Left cardiac atrium (tissue), 4 donors: ENCODE measurements at places on chromosomes 3 and 15. TPM values are rescaled to one million over a fixed set of nuclear protein-coding genes. Genes with fewer than 3 reads are reported as not detected.

ZNF502 gene
- total RNA-seq: 3.4 TPM

GOLGA8M gene
- 2.5 TPM for total RNA-seq

ZIC1 gene
- total RNA-seq: not detected

FGD5 gene
- 19.3 TPM for total RNA-seq

B3GNT5 gene
- 2.6 TPM for total RNA-seq

IQCH gene
- 0.53 TPM for total RNA-seq

IFT80 gene
- 11.6 TPM for total RNA-seq

OR5K2 gene
- total RNA-seq: not detected

SV2B gene
- total RNA-seq: 1.8 TPM

LRRK1 gene
- total RNA-seq: 9.1 TPM

CXCR6 gene
- total RNA-seq: 2.6 TPM

IL20RB gene
- 0.89 TPM for total RNA-seq

CDHR4 gene
- 0.24 TPM for total RNA-seq

CDCP1 gene
- 1.3 TPM for total RNA-seq

LMAN1L gene
- total RNA-seq: 110 TPM

FSTL1 gene
- 503 TPM for total RNA-seq

ZMYND10 gene
- total RNA-seq: 0.29 TPM

IGSF10 gene
- 11.5 TPM for total RNA-seq

PLCB2 gene
- 13.5 TPM for total RNA-seq

P2RY14 gene
- 4.5 TPM for total RNA-seq

- DNase-seq: no peak
These were observed 11.3 kb downstream of the PDIA5 start for GRCh38 chr3:123078101-123078500.

DNA sequence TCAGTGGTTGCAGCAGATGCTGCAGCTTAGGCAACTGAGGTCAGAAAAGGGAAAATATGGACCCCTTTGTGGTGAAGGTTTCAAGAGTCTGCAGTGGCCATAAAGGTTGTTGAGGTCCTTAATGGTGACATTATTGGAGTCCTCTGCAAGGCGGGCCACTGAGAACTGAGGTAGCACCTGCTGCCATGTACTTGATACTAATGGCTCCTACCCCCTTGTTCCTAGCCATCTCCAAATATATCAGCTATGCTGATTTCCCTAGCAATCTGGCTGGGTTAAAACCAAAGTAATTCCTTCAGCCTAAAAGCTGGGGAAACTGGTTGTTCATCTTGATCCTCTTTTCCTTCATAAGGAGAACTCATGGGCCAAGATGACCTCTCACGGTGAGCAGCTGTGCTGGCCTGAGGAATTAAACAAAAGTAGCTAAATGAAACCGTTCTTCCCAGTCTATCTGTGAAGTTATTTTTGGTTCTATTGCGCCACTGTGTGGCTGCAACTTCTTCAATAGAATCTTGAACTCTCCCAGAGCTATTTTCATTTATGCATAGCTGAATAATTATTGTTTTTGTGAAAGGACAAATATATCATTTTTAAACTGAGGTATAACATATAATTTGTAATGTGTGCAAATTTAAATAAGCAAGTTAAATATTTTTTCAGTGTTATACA is 76.1 kb upstream of the PLSCR4 start:
- peak; percentile 36 for DNase-seq

- no peak for DNase-seq
These were observed 160.0 kb upstream of the WNT5A start for GRCh38 chr3:55647063-55647462.

DNA sequence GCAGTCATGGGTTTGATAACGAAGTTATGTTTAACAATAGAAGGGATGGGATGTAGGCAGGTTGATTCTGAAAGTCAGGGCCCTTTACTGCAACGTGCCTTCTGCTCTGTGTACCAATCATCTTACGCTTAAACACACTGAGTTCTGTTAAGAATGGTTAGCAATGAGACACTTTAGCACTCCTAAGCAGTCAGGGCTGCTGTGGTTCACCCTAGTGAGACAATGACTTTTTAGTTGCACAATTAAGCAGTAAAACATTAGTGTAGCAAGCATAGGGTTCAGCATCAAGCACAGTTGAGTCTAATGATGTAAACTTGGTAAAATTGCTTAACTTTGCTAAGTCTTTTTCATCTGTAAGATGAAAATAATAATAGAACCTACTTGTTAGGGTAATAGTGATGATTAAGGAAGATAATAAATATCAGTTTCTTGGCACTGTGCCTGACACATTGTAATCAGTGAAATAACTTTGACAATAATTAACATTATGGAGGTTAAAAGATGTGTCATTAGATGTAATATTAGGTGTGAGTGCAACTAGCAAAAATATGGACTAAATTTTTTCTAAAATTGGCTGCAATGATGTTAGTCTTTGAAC is 484.2 kb upstream of the THBS1 start:
- no peak for DNase-seq

DNA sequence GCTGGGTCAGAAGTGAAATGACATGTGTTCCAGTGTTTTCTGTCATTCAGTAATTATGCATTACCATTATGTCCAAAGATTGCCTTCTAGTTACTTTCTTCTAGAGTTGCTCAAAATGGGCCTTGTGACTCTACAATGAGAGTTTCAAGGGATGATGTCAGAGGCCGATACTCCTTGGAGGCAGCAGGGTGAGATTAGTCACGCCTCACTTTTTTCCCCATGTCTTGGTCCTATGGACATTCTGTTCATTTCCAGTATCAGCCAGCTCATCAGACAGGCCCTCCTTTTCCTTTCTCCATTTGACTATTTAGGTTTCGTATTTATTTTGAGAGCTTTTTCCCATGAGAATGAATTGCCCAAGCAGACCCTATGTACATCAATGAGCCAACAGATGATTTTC is 17.5 kb downstream of the VGLL3 start:
- DNase-seq: no peak

GRCh38 chr15:78689626-78690025 is 48.6 kb upstream of the CHRNB4 start:
- DNase-seq: no peak

DNA sequence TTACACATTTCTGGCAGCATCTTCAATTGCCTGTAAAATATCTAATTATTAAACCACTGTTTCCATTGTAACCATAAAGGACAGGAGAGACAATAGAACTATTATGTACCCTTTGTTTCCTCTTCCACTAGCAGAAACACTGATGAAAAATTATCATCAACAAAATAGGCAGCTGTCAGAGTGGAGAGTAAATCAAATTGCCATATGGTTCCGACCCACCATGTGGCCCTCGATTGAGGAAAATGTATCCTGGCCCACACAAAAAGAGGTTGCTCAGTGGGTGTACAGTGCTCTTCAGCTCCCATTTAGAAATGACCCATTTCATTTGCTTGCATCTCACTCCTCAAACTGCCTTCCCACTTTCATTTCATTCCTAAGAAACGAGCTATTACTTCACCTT is 570.6 kb upstream of the UBE2E2 start:
- no peak for DNase-seq

DNA sequence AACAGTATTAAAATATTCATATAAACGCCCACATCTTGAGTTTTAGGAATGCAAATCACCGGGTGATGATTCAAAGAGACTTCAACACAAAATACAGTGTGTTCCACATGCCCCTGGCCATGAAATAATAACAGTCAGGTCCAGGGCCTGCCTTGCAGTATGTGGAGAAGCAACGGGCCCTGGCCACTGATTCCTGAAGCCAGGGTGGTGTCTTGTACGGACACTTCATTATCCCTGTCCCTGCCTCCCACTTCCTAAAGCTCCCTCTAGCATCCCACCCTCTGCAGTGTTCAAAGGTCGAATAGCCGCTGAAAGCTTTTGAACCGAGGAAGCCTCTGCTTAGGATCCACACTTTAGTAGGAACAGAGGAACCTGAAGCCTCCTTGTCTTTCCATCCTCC is 50.4 kb upstream of the PCSK6 start:
- no peak for DNase-seq

DNA sequence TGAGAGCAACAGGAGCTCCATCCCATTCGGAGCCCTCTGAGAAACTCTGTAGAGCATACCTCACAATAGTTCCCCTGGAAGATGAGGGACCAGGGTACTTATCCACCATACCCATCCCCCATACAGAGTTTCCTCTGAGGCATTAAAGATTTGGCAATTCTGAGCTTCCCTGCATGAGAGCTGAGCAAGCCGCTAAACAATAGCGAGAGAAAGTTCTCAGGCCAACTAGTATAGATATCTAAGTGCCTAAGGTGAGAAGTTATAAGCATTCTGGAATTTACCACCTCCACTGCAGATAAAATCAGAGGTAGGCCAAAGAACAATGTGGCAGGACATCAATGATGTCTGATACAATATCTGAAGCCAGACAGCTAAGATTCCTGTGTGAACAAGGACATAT is 129.1 kb upstream of the MBNL1 start:
- no peak for DNase-seq

- no peak for DNase-seq
These were observed 34.7 kb downstream of the CEP19 start for GRCh38 chr3:196677353-196677752.

DNA sequence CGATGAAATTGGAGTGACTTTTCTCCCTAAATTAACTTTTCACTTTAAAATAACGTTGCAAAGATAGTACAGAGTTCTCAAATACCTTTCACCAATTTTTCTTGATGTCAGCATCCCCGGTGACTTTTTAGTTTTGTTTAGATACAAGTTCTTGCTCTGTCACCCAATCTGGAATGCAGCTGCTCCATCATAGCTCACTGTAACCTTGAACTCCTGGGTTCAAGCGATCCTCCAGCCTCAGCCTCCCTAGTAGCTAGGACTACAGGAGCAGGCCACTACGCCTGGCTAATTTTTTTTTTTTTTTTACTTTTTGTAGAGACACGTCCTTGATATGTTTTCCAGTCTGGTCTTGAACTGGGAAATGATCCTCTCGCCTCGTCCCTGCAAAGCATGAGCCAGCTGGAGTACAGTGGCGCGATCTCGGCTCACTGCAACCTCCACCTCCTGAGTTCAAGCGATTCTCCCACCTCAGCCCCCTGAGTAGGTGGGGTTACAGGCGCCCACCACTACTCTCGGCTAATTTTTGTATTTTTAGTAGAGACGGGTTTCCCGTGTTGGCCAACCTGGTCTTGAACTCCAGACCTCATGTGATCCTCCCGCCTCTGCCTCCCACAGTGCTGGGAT is 747 bp downstream of the NSUN3 start:
- DNase-seq: no peak

GRCh38 chr3:10925436-10926255 is 66.9 kb upstream of the SLC6A1 start:
- no peak for DNase-seq

DNA sequence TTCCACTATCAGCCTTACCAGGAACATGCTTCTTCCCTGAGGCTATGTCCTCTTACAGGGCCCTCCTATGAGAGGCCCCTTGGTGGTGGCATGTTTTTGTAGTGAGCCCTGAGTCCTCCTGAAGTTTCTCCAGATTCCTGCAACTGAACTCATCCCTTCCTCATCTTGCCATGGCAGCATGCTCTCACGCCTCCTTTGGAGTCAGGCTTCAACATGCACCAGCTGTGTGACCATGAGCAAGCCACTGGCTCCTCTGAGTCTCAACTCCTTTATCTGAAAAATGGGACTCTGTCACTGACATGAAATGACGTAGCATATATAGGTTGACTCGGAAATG is 216.3 kb upstream of the TLE3 start:
- DNase-seq: no peak

- DNase-seq: no peak
These were observed 8.0 kb upstream of the CCDC13 start for GRCh38 chr3:42780892-42781700.

DNA sequence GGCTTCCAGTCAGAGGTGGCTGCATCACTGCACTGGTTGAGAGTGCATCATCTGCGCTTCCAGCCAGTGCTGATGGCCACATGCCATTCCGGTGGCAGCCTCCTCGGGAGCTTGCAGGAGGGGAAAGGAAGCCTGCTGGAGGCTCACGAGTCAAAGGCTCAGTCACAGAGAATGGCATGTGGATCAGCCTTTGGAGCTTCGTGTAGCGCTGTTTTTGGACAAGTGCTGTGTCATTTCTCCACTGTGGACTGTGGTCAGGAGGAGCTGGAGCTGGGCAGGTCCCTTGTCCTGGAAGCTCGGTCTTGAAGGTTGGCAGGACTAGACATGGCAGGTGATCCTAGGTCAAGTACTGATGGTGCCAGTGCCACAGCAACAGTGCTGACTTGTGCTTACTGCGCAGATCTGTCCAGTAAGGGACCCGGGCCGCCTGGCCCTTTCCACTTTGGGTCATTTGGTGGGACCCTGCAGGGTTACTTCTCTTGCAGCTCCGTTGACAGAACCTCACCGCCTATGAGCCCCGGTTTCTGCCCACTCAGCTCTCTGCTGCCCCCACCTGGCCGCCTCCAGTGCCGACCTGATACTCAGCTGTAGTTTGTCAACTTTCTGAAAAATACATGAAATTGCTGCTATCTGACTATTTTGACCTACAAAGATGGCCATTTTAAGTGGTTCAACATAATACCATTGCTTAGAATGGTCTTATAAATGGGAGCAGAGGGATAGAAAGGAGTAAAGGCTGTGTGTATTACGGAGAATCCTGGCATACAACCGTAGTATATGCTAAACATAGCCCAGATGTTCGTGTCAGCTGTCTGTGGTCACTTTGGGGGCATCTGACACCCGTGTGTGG is 27.6 kb upstream of the TRPM1 start:
- DNase-seq: peak; percentile 62

- no peak for DNase-seq
These were observed 24.6 kb downstream of the CCDC14 start for GRCh38 chr3:123936400-123936799.

DNA sequence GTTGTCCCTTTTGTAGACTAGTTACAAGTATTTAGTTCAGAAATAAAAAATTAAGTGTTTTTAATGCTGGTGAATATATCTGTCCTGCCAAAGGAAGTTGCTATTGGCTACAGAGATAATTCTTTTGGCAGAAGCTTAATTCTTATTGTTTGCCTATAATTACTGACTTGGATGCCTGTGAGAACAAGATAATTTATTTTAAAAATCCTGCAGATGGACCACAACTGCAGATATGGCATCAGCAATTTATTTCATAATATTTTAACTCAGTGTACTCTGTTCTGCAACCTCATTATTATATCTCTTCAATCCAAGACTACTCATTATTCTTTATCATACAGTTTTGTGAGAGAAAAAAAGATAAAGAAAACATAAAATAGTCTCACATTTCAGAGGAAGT is 789.8 kb downstream of the NAALADL2 start:
- no peak for DNase-seq

DNA sequence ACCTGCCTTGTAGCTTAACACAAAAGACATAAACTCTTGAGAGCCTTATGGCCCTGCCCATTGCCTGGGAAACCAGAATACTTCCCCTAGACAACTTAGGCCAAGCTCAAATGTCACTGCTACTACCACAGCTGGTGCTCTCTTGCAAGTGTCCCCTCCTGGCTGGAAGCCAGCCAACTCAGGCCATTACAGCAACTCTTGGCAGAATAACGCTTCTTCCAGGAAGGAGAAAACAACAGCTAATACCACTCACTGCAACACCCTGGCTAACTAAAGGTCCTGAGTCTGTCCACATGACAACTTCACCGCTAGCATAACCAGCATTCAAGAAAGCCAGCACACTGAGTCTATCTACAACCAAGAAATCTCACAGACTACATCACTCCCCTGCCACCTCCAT is 5.1 kb upstream of the B4GALT4 start:
- peak; percentile 63 for DNase-seq

- no peak for DNase-seq
These were observed 290.5 kb downstream of the NAALADL2 start for GRCh38 chr3:175149675-175150074.

GRCh38 chr15:82128401-82129148 is 82.8 kb upstream of the MEX3B start:
- no peak for DNase-seq

- DNase-seq: no peak
These were observed 224.7 kb upstream of the POU1F1 start for GRCh38 chr3:87501076-87501475.

GRCh38 chr15:84914351-84914750 is 29.9 kb downstream of the SLC28A1 start:
- DNase-seq: no peak
